B cell (primary cell): ENCODE measurements at places on chromosomes 2 and 18. TPM values are rescaled to one million over a fixed set of nuclear protein-coding genes. Genes with fewer than 3 reads are reported as not detected.

PRKAG3 gene
- not detected in 2 replicates for polyA plus RNA-seq

ATOH8 gene
- not detected in 2 replicates for polyA plus RNA-seq

ABCA12 gene
- polyA plus RNA-seq, result not detected in 2 replicates

MBD2 gene
- 49.0 and 53.0 TPM in 2 replicates for polyA plus RNA-seq

ANKAR gene
- 11.2 and 11.8 TPM in 2 replicates for polyA plus RNA-seq

NAT8 gene
- polyA plus RNA-seq, result not detected in 2 replicates

WDR7 gene
- polyA plus RNA-seq, result 5.5 and 7.4 TPM in 2 replicates

LIPG gene
- polyA plus RNA-seq, result not detected in 2 replicates

PCARE gene
- not detected in 2 replicates for polyA plus RNA-seq

DSG1 gene
- not detected in 2 replicates for polyA plus RNA-seq

SPP2 gene
- not detected in 2 replicates for polyA plus RNA-seq

COX7A2L gene
- polyA plus RNA-seq, result 39.4 and 40.6 TPM in 2 replicates

TMEM169 gene
- 0.28 and 0.75 TPM in 2 replicates for polyA plus RNA-seq

GKN2 gene
- not detected in 2 replicates for polyA plus RNA-seq

PSMD14 gene
- 7.4 and 11.5 TPM in 2 replicates for polyA plus RNA-seq
